Left lung (tissue), 14 donors: ENCODE measurements at places on chromosomes 13 and 19. TPM values are rescaled to one million over a fixed set of nuclear protein-coding genes. Genes with fewer than 3 reads are reported as not detected.

DNA sequence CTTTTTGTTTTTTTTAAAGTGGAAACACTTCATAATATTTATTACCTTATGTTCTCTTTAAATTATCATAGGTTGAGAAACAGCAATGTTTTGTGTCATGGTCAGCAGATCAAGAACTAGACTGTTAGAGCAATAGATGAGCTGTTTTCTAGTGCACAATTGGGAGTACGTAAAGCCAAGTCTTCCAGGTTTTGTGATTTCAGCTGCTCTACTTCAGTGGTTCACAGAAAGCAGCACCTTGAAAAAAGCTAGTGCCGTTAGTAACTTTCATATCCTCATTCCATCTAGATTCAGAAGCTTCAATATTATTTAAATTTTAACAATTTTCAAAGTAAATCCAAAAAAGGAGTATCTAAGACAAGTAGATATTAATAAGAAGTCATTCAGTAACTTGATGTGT lies 1.9 kb downstream of the GPR18 start:
- DNase-seq, result no peak

DNA sequence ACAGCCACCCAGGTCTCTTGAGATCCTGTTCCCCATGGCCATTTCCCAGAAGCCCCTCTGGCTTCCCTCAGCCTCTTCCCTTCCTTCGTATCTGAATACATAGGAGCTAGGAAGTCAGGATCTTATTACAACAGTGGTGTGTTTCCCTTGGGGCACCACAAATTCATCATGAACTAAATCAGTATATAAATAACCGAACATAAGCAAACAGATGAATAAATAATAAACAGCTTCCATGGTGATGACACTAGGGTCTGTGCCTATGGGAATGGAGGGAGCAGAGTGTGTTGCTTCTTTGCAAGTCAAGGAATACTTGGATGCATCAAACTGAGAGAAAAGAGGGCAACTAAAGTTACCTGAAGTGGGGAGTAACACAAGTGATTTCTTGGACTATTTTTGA lies 527.6 kb downstream of the LMO7 start:
- no peak for DNase-seq

DNA sequence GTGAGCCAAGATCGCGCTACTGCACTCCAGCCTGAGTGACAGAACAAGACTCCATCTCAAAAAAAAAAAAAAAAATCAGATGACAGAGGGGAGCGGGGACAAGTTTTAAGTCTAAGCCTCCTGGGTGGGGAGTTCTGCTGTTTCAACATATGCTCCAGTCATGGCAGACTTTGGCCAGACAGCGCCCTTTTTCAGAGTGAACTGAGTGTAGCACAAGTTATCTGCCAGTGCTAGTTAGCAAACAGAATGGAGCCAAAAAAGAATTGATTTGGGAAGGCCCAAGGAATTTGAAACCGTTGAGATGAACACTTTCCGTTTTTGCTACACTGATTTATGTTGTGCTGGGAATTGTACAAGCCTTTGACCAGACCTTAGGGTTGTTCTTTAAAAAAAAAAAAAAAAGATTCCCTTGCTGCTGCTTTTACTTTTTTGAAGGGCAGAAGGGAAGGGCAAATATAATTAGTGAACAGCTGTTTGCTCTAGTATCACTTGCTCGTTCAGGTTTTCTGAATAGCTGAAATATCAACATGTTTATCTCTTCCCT lies 5.7 kb downstream of the ACTN4 start:
- DNase-seq, result peak; percentile 68

DNA sequence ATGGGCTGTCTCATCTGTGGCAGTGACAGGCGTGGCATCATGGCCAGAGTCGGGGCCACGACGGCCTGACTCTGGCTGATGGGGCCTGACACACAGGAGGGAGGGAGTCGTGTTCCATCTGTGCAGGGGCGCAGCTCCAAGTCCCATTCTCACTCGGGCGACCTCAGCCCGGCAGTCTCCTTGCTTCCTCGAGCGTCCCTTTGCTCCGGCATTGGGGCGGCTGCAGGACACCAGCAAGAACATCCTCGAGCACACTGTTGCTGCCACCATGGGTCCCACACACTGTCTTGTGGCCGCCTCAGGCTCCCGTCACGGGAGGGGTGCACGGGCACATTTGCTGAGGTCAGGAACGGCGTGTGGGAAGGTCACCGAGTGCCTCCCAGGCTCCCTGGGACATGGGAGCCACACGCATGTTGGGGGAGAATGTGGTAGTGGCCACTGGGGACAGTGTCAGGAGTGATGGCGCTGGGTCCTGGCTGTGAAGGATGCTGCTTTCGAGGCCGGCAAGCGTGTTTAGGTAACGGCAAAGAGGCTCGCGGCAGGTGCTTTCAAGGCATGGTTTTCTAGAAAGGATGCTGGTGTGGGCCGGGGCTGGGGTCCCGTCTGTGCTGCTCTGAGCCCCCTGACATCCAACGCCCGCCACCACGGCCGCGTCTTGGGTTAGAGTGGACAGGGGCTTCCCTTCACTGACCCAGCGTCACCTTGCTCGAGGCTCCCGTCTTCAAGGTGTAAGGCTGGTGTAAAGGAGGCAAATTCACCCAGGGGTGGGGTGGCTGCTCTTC lies 3.4 kb downstream of the IZUMO4 start:
- DNase-seq, result no peak

Gene IZUMO2
- total RNA-seq, result not detected

DNA sequence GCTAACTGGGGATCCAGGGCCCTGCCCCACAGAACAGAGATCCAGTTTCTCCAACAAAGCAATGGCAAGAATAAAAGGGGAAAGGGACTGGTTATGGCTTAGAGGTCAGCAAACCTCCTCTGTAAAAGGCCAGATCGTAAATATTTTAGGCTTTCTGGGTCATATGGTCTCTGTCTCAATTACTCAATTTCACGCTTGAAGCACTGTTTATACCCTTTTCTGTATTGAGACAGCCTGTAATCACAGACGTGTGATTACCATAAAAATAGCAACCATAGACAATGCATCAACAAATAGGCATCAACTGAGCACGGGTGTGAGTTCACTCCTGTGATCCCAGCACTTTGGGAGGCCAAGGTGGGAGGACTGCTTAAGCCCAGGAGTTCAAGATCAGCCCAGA lies 9.3 kb downstream of the RAB3D start:
- DNase-seq, result no peak

GRCh38 chr13:70889163-70889562 lies 780.9 kb upstream of the KLHL1 start:
- no peak for DNase-seq

Gene PRR20D
- total RNA-seq, result not detected

DNA sequence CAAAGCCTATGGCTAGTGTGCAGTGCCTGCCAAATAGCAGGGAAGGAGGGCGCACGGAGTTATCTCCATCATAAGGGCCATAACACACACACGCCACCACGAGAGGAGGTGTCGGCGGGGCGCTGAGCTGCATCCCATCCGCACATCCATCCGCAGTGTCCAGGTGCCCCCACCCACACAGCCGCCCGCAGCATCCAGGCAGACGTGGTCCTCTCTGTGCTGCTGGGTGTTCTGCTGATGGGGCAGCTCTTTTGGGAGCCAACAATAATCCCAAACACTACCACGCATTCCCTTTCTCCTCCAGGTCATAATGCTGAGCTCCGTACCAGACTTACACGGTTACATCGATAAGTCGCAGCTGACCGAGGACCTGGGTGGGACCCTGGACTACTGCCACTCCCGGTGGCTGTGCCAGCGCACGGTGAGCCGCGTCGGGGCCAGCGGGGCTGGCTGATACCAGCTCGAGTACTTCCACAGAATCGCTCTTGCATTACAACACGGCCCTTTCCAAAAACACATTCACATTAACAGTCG lies 41.5 kb upstream of the F7 start:
- DNase-seq, result no peak

- no peak for DNase-seq
Measured at GRCh38 chr13:80473695-80474094, 132.8 kb upstream of the SPRY2 start.

- DNase-seq, result no peak
Measured at GRCh38 chr13:32354040-32354439, 38.7 kb downstream of the BRCA2 start.

DNA sequence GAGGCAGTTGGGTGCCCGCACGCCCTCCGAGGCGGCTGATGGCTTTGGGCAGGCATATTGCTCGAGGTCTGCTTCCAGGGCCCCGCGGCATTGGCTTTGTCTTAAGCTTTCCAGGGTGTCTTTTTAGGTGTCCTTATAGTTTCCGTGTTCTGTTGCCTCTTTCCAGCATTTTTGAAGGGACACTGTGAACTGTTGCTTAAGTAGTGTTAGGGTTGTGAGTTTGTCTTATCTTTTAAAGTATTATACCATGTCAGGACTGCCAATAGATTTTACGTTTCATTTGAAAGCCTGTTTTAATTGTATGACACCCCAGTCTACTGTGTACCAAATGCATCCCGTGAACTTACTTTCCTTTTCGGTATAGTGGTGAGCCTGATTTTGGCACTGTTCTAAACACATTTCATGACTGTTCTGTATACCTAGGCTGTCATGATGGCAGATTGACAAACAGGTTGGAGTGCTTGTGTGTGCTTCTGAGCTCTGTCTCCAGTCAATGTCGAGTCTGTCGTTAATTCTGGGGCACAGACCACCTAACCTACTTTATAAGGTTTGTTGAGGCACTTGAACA lies 656 bp downstream of the PCCA start:
- no peak for DNase-seq

Gene DHX34
- total RNA-seq, result 9.4 TPM

Gene KLK2
- total RNA-seq, result not detected

Gene OVOL3
- not detected for total RNA-seq

GRCh38 chr13:51838240-51838846 lies 6.6 kb downstream of the TMEM272 start:
- DNase-seq, result no peak

GRCh38 chr13:50168786-50169185 lies 153.5 kb downstream of the KCNRG start:
- no peak for DNase-seq
